Frontal cortex (tissue), 4 donors: ENCODE measurements at places on chromosomes 5 and 9.
A peak's percentile ranks its signal among the peaks of the same experiment; 100 is the strongest.

DNA sequence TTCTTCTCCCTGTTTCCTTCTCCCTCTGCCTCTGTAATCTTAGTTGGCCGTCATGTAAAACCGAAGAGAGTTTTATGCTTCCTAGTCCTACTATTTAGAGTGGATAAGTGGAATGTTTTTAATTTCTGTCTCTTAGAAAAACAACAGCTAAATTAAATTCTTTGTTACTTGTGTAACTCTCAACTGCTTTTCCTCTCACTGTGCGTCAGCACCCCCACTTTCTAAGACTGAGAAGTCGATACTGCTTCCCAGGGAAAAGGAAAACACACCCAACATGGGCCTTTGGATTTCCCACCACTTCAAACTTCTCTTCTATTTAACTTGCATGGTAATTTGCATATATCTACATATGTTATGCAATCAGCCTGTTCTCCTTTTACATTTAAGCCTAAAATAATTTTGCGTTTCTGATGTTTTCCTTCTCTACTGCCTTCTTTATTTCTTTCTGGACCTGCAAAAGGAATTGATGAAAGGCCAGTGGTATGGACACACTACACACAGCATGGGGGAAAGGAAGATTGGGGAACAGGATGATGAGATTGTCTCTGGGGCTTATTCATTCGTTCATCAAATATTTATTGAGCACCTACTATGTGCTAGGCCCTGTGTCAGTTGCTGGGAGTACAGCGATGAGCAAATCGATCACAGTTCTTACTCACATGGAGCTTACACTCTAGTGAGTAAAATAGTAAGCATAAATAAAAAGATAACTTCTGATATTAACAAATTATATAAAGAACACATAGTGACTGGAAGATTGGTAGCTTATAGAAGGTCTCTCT lies 52.5 kb upstream of the CTNNA1 start:
- no peak for DNase-seq

DNA sequence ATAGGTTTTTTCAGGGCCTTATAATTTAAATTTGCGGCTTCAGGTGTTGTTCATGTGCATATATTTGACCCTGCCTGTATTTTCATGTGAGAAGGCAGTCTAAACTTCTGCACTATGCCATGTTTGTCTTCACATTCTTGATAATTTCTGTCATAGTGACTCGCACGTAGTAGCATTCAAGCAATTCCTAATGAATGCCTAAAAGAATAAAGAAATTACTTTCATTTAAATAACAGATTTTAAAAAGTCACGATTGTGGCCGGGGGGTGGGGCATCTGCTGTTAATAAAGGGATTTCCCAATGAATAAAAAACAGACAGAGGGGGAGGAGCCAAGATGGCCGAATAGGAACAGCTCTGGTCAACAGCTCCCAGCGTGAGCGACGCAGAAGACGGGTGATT lies 318.0 kb downstream of the ADAMTS6 start:
- DNase-seq: no peak

DNA sequence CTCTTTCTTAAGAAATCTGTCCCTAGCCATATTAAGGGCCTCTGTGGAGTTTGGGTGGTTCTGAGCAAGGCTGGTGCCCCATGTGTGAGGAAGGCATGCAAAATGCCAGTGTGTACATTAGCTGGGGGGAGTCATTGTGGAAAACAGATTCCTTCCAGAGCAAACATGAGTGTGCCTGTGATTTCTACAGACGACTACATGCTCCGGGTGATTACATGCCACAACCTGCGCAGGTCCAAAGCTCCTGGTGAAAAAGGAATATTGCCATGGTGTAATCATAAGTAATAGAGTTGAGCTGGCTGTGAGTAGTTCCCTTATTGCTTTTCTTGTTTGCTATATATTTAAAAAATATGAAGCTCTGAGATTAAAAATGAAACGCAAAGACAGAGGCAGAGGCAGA lies 102.1 kb downstream of the ACER2 start:
- DNase-seq: no peak

- no peak for DNase-seq
Measured at GRCh38 chr5:102762562-102763227, 7.6 kb downstream of the PAM start.

DNA sequence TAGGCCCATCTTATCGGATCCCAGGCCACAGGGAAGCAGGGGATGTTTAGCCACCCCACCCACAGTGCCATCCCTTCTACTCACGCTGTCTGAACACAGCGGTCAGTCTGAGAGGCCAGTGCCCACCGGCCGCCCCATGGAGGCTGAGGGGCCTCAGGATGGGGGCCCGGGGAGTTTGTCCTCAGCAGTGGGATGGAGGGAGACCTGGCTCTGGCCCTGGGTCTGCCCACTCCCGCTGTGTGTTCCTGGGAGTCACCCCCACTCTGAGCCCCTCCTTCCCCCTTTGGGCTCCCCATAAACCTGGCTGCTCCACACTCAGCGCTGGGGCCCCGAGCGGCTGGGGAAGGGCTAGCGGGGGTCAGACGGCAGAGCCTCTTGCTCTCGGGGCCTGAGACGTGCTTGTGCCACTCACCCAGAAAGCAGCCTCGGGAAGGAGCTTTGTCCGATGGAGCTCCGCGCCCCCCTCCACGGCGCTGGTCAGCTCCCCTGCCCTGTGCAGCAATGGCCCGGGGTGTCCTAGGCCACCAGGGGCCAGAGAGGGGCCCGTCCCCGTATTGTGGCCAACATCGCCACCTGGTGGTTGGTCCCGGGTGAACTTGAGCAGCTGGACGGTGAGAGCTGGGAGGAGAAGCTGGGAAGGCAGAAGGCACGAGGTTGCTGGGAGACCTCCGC lies 10.9 kb upstream of the LAMC3 start:
- DNase-seq: peak; percentile 76
